ENCODE measurements at places on chromosomes 7 and 10.

DNA sequence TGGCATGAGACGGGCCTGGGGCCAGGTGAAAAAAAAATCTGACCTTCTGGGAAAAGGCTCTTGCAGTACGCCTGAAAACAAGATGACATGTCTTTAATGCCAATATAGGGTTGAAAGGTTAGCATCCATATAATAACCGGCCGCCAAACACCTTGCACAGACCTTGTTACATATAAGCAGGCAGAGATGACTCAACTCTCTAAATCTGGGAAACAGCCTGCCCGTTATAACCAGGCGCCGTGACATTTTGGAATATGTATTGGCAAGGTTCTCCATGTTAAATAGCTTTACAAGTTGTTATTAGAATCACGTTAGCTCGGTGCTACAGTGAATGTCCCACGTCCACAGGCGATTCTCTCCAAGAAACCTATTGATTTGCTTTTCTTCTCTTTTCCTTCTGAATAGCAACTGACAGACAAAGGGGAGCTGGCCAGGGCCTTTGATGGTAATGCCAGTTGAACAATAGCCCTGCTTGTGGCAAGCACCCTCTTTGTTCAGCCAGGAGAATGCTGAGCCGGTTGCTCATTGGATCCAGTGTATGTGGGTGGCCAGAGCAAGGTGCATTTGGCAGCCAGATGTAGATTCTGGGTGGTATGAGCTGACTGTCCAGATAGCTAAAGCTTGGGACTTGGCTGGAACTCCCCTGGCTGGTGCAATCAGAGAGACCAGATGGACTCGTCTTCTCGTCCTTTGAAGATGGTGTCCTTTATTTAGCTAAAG lies 80.1 kb upstream of the AUTS2 start:
- DNase-seq, result no peak

GRCh38 chr7:158264881-158265742 lies 322.5 kb downstream of the PTPRN2 start:
- no peak for DNase-seq

- peak; percentile 29 for DNase-seq
These were observed 974 bp downstream of the KIF11 start for GRCh38 chr10:92593619-92594588.

GRCh38 chr7:44617225-44617890 lies 10.9 kb downstream of the OGDH start:
- no peak for DNase-seq

- DNase-seq, result no peak
These were observed 66.1 kb downstream of the COBL start for GRCh38 chr7:51250512-51250911.

GRCh38 chr10:71573562-71574518 lies 145.7 kb downstream of the C10orf105 start:
- no peak for DNase-seq

GRCh38 chr7:45644237-45644636 lies 70.1 kb downstream of the ADCY1 start:
- DNase-seq, result no peak

DNA sequence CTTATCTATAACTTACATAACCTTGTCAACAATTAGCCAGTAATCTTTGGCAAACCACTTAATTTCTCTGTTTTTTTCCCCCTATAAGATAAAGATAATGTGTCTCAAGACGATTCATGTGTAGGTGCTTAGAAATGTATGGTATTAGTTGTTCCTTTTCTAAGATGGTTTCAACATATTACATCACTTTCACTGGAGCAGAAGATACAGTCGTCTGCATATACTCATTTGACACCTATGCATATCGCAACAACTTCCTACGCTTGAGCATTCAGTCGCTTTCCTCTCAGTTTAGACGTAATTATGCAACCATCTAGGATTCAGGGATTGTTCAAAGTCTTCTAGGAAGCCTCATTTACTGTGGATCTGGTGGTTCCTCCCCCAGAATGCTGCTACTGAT lies 396.7 kb downstream of the PHTF2 start:
- DNase-seq, result no peak

DNA sequence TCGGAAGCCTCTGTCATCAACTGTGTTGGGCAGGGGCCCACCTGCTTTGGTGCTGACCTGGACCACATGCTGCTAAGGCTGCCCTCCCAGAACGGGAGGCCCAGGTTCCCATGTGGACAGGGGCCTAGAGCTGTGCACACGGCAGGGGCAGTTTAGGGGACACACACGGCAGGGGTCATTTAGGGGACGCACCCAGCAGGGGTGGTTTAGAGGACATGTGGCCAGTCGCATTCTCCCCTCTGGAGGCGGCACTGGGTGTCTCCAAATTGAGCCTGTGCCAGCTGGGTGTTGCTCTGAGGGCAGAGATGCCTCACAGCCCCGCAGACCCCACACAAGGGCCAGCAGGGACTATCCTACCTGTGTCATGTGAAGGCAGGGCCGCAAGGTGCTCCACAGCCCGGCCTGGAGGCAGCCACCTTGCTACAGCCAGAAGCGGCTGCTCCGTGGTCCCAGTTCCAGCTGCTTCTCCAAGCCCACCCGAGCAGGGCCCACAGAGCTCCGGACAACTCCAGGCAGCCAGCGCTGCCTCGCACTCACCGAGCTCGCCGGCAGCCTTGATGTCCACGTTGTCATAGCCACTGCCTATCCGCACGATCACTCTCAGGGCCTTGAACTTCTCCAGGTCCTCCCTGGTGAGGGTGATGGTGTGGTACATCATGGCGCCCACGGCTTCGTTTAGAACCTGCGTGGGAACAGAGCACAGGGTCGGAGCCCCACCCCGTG lies 60.7 kb downstream of the ZRANB1 start:
- DNase-seq, result no peak

DNA sequence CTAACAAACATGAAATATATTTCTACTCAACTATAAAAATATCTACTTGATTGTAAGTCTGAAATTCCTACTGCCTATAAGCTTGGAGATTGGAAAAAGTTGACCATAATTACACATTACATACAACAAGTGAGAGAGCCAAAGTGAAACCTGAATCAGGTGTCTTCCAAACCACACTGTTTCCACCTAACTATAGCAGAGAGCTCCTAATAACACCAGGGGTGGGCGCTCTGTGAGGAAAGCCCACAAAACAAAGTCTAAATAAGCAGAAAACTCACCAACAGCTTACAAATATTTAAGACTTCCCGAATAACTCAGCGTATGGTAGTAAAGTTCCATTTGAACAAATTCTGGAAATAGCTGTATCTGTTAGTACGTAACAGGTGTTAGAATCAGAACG lies 119.9 kb downstream of the GPR37 start:
- DNase-seq, result peak; percentile 50

DNA sequence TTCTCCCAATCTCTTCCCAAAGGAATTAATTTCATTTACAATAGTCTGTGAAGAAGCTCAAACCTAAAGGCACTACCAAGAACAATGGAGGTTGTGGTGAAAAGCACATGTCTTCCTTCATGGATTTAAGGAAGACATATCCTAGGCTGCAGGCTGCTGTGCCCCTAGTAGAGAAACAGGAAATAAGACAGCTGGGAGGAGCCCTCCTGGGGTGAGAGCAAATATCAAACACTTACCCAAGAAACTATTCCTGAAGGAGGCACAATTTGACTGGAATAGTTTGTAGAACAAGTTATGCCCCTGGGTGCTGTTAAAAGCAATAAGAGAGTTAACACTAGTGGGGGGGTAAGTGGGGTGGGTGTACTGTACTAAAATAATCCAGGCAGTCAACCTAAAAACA lies 30.1 kb downstream of the PDZD8 start:
- no peak for DNase-seq

DNA sequence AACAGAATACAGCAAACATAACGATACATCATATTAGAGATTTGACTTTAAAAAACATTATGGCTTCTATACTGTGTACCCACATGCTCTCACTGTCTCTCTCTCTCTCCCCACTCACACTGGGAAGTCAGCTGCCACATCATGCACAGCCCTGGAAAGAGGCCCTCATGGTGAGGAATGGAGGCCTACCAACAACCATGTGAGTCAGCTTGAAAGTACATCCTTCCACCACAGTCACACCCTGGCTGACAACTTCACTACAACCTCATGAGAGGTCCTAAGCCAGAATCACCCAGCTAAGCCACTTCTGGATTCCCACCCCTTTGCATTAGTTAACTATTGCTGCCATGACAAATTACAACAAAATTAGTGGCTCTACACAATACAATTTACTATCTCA lies 23.3 kb upstream of the GPR22 start:
- DNase-seq, result no peak

- DNase-seq, result no peak
These were observed 8.8 kb downstream of the CCSER2 start for GRCh38 chr10:84337199-84337598.

- DNase-seq, result no peak
These were observed 750.1 kb upstream of the SORCS1 start for GRCh38 chr10:107914450-107915214.

DNA sequence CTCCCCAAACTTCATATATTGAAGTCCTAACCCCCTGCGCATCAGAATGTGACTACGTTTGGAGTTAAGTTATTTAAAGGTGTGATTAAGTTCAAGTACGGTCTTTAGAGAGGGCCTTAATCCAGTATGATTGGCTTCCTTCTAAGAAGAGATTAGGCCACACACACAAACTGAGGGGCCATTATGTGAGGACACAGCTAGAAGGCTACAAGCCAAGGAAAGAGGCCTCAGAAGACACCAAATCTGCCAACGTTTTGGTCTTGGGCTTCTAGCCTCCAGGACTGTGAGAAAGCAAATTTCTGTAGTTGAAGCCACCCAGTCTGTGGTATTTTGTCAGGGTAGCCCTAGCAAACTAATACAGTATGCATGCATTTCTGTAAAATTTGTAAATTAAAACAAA lies 41.7 kb downstream of the REEP3 start:
- DNase-seq, result no peak

DNA sequence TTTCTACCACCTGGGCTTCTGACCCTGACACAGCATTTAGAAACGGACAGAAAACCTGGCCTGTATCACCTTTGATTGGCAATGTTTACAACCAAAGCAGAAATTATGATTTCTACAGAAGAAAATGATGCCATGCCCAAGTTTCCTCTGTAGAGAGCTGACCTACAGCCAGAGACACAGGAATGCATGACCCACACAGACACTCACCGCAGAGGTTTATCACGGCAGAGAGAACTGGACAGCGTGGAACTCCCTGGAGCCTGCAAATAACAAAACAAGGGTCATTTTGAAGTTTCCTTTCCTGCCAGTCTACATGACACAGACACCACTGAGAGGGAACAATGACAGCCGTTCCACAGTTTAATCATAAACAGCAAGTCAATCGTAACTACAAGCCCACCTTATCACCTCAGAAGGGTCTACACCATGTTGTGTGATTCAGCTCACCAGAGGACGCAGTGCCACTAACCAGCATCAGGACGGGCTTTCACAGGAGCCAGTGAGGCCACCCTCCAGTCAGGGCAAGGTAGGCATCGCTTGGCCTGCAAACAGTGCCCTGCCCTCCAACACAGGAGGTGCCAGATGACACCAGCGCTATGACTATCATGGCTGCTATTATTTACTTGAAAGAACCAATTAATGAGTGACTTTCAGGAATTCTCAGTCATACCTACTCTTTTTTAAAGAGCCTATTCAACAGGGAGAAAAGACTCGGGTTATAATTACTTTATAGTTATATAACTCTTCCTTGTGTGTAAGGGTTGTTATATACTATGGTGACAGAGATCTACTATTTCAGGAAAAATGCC lies 139.9 kb downstream of the TNS3 start:
- DNase-seq, result no peak

- no peak for DNase-seq
These were observed 38.0 kb downstream of the ADD3 start for GRCh38 chr10:110045772-110046171.

DNA sequence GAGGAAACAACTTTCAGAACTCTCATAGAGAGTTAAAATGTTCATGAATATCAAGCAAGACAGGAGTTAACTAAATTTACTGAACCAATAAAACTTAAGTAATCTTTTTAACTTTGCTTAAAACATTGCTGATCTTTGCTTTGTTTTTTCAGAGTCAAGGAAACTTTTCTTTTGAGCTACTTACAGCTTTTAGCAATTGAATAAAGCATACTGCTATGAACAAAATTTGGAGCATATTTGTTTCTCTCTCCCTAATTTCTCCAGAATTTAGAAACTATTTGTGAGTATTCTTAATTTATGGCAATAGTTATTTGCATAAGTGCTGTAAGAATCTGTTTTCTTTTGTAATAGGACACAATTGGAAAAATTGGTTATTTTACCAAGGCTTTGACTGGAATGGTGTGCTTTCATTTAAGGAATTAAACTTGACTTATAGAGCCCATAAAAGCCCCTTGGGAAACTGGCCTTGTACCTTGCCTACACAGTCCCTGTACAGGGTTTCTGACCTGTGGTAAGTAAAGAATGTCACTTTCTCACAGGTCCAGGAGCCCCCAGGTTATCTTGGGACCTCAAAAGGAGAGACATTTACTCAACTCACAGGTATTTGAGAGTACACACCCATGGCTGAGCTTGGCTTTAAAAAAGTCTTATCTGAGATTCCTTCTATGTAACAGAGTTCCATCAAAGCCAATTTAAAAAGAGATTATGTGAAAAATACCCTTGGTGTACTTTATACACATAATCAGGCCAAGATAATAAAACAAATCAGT lies 23.3 kb upstream of the KIAA1549 start:
- no peak for DNase-seq

DNA sequence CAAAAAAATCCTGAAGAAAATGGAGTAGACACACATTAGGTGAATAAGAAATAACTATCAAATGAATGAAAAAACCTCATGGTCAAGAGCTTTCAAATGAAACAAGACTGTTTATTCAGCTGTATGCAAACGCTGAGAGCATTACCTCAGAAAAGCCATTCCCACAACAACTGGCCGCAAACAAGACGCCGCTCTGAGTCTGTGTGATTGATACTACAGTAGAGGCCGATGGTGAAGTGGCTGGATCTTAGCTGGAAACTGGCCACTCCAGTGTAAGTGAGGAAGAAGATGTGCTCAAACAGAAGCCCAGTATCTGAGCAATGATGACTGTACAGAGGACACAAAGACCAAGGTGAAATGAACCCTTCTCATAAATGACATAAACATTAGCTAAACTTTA lies 252.4 kb upstream of the GHITM start:
- DNase-seq, result no peak

GRCh38 chr7:50418086-50418515 lies 32.0 kb downstream of the FIGNL1 start:
- peak; percentile 79 for DNase-seq

DNA sequence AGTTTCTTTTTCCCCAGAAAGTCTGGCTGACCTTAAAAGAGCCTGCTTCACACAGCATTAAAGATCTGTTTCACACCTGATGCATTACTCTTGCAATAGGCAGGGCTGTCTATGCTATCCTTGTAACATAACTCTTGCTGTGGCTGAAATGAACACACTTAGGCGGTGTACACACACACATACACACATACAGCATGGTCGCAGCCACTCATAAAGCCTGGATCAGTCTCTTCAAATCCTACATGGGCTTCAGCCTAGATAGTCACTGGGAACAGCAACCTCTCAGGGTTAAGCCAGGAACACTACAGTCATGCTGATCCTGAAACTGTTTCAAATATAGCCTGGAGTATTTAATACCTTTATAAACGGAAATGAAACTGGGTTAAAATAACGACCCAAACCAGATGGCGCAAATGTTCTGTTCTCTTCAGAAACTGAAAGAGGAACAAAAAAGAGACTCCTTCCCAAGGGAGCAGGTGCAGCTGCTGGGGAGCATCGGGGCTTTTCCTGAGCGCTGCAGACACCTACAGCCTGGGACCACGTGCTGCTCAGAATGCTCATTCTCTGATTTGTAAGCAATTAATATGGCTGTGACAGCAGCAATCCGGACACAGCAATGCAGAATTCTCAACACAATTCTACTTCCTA lies 61.0 kb upstream of the SFMBT2 start:
- peak; percentile 94 for DNase-seq

- no peak for DNase-seq
These were observed 250.8 kb downstream of the ELFN1 start for GRCh38 chr7:1920881-1921280.

GRCh38 chr7:53111031-53111430 lies 75.6 kb downstream of the POM121L12 start:
- DNase-seq, result no peak
